ENCODE measurements at places on chromosomes 16 and 17.

- DNase-seq: no peak
Measured at GRCh38 chr17:4862720-4863119, 29.6 kb downstream of the MINK1 start.

- no peak for DNase-seq
Measured at GRCh38 chr16:62583414-62583813, 547.2 kb upstream of the CDH8 start.

- DNase-seq: no peak
Measured at GRCh38 chr17:31859487-31860008, 504 bp upstream of the COPRS start.

DNA sequence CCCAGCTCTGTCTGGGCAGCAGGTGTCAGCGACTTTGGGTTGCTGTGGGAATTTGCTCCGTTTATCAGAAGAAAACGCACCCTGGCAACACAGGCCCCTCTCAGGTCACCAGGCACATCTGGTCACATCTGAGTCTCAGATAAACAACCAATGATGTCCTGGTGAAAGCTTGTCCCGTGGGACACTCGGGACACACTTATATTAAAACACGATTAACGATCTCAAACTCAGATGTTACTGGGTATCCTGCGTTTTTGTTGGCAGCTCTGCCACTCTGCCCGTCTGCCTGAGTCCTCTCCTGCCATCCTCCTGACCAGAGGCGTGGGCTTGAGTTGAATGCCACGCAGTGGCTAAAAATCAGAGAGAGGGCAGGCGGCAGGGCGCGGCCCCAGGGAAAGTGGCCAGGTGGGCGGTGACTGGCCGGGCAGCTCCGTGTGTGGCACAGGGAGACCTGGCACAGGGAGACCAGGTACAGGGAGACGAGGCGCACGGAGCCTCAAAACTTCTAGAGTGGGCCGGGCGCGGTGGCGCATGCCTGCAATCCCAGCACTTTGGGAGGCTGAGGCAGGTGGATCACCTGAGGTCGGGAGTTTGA lies 2.1 kb downstream of the SECTM1 start:
- no peak for DNase-seq

- DNase-seq: no peak
Measured at GRCh38 chr16:15032547-15033308, 23.1 kb downstream of the NTAN1 start.

- no peak for DNase-seq
Measured at GRCh38 chr16:15548482-15548891, 94.5 kb downstream of the MARF1 start.

GRCh38 chr16:81612351-81613163 lies 166.5 kb upstream of the PLCG2 start:
- no peak for DNase-seq

DNA sequence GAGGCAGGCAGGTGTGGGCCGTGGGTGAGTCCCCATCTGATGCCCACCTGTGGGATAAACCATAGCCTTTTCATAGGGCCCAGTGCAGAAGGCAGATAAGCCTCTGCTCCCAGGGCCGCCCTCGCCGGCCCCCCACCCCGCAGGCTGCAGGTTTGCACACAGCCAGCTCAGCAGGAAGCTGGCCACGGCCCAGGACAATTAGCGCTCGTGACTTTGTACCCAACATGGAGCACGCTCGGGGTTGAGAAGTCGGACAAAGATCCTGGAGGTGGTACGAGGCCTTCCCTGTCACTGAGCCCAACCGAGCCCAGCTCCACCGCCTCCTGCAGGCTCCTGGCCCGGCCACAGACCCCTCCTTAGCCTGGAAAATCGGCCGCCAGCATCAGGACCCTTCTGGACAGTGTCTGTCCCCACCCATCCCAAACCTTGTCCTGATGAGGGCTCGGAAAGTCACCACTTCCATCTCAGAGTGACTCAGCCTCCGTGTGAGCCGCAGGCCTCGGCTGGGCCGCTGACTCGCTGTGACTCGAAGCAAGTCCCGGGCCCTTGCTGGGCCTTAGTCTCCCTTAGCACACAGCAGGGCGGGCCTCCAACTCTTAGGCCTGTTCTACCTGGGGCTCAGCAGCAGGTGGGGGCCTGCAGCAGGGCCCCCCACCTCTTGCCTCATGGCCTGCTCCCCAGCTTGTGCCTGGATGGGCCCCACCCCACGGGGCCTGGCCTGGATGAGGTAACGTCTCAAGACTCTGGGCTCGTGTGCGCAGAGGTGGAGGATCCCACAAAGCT lies 22.7 kb downstream of the FAM83G start:
- peak; percentile 63 for DNase-seq

DNA sequence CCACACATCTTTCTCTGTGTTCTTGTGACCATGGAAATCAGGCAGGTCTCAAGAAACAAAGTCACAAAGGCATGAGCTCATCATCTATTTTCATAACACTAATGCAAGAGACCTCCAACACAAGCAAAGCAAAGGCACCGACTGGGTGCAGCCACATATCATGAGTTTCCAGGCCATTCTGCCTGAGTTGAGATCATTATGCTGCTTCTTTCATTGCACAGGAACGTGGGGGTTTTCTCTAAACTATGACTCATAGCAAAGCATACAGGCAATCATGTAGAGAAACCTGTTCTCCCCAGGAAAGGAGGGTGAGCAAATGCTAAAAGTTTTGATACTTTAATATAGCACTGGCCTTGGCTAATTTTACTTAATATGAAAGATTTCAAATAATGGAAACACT lies 60.7 kb downstream of the GRIN2A start:
- no peak for DNase-seq

- no peak for DNase-seq
Measured at GRCh38 chr17:57870283-57870635, 20.4 kb upstream of the MRPS23 start.

- DNase-seq: no peak
Measured at GRCh38 chr17:336110-337021, 16.2 kb downstream of the RPH3AL start.

DNA sequence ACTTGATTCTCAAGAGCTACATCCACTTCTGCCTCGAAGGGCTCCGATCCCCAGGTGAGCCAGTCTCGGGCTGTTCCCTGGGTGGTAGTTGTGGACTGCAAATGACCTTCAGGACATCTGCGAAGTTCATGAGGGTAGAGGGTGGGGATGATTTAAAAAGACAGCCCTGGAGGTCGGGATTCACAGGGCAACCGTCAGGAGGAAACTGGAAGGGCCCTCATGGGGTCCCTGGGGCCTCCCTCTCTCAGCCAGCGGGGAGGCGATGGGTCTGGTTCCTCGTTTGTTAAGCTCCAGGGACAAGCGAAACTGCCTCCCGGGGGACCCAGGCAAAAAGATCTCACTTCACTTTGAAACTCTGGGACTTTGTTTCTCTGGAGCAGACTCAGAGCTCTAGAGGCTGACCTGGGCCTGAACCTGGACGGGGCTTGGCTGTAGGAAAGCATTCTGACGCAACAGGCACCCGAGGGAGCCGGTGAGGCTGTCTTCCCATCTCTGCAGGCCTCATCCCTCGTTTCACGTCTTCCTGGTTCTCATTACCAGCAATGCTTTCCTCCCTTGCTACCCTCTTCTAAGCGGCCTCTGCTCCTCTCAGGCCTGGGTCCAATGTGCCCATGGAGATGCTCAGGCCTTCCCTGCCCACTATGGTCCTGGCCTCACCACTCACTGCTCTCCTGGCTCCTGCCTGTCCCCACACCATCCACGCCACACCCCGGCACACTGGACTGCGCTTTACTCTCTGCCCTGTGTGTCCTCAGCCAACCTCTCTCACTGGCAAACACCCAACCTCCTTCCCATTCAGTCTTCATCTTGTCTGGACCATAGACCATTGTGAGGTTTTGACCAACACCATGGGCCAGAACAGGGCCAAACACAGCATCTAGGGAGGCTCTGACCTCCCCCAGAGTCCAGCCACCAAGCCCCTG lies 214.2 kb upstream of the TNRC6C start:
- no peak for DNase-seq

- DNase-seq: no peak
Measured at GRCh38 chr17:34299027-34299426, 13.5 kb downstream of the CCL11 start.

DNA sequence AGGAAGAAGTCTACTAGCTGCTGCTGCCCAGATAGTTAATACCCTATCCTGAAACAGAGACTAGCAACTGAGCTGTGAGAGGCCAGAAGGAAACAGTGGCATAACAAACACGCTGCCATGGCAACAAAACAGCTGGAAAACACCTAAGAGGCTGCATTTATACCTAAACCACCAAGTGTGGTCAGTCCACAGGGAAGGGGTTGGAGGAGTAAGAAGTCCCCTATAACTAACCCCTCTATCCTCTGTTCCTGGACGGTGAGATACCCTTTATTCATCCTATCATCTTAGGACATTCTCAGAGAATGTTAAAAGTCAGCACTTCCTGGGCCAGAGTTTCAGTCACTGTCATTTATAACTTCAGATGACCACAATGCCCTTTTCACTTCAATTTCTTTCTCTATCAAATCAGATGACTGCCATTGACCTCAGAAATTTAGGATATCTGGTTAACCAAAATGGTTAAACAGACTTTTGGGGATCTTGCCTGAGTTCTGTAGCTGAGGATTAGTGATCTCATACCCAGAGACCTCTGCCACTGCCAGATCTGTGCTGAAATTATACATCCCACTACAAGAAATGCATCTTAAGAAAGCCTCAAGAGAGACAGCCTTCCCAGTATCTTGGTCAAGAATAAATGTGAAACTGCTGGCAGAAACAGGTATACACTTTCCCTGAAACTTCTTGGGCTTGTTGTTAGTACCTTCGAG lies 36.2 kb downstream of the STH start:
- DNase-seq: no peak

GRCh38 chr16:19549673-19550072 lies 5.8 kb upstream of the VPS35L start:
- DNase-seq: no peak

- no peak for DNase-seq
Measured at GRCh38 chr16:12078405-12079280, 102.1 kb downstream of the SNX29 start.

DNA sequence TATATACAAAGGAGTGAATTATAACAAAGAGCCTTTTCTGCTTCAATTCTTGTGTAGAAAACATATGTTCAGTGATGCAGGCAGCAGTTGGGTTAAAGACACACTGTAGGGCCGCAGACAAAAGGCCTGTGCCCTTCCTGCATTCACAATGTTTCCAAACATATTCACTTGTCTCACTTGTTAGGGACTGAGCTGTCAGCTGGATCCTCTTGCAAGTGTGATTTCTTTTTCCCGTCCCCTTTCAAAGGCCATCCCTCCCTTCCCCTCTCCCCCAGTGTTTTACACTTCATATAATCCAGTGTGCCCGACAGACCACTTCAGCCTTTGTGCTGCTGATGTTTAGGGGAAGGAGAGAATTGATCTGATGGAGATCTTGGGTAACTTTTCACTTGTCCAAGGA lies 217.0 kb downstream of the FTO start:
- DNase-seq: no peak

GRCh38 chr17:31003225-31003866 lies 32.5 kb downstream of the RNF135 start:
- DNase-seq: no peak

GRCh38 chr17:56809106-56809819 lies 24.5 kb downstream of the C17orf67 start:
- no peak for DNase-seq

DNA sequence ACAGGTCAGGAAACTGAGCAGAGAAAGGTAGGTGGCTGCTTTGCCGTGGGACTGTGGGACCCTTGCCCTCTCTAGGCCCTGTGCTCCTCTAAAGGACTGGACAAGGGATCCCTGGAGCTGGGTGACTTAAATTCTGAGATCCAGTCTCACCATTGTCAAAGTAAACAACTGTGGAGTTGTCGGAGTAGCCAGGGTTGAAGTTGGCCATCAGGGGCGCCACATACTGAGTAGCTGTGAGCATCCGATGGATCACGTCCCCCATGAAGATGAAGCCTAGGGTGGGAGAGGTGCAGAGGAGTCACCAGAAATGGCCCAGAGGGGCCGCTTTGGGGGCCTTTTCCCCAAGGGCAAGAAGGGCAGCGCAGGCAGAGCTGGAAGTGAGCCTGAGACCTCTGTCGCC lies 43.5 kb downstream of the PLXDC1 start:
- no peak for DNase-seq

DNA sequence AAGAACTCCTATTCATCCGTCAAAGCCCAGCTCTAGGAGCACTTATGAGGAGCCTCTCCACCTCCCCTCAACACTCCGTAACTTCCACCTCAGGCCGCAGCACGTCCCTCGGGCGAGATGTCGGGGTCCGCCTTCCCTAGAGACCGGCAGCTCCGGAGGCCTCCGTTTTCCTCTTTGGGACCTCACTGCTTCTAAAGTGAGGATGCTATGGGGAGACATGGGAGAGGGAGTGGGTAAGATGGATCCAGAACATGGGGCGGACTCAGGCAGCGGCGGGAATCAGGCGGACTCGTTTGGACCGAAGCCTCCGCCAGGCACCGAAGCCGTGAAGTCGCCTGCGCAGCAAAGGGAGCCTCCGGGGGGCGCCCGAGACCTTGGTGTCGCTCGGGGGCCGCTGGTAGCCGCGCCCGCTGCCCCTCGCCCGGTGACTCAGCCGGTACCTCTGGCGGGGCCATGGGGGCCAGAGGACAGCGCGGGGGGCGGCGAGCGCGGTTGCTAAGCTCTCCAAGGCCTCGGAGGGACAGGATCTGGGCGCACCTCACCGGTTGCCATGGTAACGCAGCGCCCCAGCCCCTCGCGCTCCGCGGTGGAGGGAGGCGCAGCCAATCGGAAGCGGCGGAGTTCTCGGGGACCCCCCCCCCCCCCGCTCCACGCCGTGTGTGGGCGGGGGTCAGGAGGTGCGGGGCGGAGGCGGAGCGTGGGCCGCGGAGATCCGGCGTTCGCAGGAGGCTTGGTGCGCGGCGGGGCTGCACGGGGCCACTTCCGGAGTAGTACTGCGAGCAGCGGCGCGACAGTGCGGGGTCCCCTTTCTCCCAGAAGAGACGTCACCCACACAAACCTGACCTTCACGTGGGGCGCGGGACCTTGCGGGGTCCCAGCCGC lies 1.3 kb upstream of the HIC1 start:
- DNase-seq: no peak

DNA sequence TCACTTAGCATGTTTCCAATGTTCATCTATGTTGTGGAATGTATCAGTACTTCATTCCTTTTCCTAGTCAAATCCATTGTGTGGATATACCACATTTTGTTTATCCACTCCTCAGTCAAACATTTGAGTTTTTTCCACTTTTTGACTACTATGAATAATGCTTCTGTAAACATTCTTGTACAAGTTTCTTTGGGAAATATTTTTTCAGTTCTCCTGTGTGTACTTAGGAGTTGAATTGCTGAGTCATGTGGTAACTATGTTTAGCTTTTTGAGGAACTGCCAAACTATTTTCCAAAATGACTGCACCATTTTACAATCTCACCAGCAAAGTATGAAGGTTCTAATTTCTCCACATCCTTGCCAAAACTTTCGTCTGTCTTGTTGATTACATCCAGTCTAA lies 223.7 kb upstream of the AXIN2 start:
- peak; percentile 78 for DNase-seq

DNA sequence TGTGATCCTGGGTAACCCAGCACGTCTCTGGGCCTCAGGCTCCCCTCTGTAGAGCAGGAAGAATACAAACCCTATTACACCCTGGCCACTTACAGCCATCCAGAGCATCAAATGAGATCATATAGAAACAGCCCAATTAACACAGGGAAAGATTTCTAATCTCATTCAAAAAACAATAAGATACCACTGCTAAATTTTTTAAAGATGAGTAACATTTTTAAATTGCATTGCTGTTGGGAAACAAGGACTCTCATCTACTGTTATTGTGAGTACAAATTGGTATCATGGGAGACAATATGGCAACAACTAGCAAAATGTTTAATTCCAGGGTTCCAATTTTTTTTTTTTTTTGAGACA lies 41.1 kb downstream of the SRL start:
- DNase-seq: no peak

GRCh38 chr16:47110939-47111338 lies 32.8 kb downstream of the NETO2 start:
- no peak for DNase-seq

Data from LoVo (cell line).